Fibroblast of lung (primary cell): ENCODE measurements at places on chromosomes 4 and X. TPM values are rescaled to one million over a fixed set of nuclear protein-coding genes. Genes with fewer than 3 reads are reported as not detected.

The P2RY10 gene
- not detected in 2 replicates for total RNA-seq

The HTRA3 gene
- 2.6 and 2.8 TPM in 2 replicates for total RNA-seq

The JAKMIP1 gene
- not detected in 2 replicates for total RNA-seq

GRCh38 chr4:113181289-113182007, 132.0 kb downstream of the ANK2 start:
- DNase-seq = no peak

DNA sequence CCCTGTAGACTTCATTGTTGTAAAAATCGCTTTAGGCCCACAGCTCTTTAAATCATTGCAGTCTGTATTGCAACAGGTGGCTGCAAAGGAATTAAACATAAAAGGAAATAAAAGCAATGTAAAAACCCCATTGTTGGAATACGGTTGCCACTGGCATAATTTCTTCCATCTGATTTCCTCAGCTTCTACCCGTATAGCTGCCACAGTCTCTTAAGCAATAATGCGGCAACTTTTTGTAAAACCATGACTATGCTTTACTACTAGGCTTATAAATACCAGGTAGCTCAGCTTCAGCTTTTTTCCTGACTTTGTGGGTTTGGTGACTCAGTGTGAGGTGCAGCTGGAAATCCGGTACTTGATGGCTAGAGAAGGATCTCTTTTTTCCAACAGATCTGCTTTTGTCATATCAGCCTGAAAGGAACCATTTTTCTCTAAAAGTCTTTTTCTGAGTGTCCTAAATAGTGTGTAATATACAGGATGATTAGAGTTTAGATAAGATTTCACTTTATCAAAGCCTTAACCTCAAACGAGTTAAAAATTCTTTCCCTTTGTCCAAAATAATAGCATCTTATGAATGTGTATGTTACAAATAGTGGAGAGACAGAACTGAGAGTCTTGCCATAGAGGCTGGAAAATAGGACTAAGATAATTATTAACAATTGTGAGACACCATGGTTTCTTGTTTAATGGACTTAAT, 268.0 kb downstream of the ADGRL3 start:
- peak; percentile 49 for DNase-seq

- no peak for DNase-seq
These were observed 58.8 kb upstream of the MXD4 start for GRCh38 chr4:2320746-2321145.

DNA sequence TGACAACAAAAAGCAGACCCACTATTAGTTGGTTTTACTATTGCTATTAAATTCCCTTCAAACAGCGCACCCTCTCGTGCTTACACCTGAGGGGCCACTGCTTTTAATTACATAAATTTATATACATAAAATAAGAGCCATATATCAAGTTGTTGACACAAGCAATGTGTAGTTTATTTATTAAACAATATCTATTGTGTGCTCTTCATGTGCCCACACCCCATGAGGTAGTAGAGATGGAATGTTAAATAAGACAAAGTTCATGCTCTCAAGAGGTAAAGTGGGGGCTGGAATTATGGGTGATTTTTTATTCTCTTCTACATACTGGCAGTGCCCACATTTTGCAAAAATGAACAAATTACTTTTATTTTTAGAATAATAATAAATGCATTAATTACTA, 47.3 kb downstream of the KCNIP4 start:
- DNase-seq = no peak

DNA sequence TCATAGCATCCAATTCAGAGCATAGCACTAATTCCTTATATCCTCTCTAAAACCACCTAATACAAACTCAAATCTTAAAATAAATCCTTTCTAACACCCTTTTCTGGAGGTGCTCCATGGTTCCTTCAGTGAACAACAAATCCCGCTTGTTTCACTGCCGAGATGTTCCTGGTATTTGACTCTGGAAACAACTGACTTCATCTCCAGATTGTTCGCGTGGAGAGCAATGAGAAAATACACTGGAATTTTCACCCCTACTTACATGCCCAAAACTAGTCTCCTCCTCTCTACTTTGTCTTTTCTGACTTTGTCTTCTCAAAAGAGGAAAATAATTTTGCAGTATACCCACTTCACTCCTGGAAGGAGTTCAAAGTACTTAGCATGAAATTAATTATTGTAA, 129.0 kb downstream of the PLS3 start:
- no peak for DNase-seq

DNA sequence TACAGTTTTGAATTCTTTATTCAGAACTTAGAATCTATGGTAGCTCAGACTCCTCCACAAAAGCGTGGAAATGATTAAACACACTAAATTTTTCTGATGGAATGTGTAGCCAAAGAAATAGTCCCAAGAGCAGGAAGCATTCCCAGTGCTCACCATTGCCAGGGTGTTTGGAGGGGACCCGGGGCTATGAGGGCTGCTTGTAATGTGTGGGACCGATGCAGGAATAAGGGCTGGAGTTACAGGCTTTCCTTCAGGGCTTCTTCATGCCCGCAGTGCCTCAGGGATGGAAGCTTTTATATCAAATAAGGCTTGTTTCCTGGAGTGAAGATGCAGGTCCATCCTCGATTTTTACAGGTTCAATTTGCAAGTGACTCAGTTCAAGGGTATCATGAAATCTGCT, 25.8 kb downstream of the WWC2 start:
- no peak for DNase-seq

DNA sequence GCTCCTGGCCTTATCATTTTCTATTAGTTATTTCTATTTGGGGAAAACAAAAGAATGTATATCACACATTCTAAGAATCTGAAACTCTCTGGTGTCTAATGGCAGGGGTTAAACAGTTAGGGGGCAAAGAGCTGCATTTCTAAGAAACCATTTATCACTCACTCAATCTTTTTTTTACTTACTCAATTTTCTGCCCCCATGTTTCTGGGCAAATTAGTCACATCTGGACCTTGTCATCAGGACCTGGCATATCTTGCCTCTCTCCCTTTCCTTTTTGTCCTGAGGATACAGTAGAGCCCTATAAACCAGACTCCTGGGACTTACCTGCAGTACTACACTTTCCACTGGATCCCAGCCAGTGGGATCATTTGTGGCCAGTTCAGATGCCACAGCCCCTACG, 89.1 kb downstream of the ANXA3 start:
- no peak for DNase-seq

- no peak for DNase-seq
These were observed 266.6 kb upstream of the GPC4 start for GRCh38 chrX:133681897-133682296.
